ENCODE measurements at places on chromosomes 3 and 15.

GRCh38 chr15:70561885-70562284 is 201.5 kb downstream of the UACA start:
- DNase-seq = no peak

DNA sequence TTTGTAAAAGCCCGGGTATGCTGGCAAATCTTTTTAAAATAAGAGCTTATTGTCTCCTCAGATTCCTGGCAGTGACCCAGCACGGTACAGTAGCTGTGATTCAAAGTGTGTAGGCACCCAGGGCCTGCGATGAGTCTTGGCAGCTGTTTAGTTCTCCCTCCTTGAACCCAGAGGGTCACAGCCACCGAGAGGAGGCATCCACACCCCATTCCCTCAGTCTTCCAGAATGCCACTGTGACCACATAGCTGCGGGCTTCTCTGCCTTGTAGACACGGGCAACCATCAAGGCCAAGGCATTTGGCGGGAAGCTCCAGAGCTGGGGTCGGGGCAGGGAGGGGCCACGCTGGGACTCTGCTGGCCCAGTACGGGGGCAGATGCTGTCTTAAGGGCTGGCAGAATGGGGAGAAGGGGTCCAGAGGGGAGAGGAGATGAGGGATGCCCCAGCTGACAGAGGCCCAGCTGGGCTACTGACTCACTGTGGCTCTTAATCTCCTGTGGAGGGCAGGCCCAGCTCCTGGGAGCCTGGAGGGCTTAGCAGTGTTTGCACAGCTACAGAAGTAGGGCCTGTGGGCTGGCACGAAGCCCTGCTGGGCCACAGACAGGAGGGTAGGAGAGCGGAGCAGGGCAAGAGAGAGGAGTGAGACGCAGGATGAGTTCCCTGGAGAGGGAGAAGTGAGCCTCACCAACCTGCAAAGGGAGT is 68.8 kb upstream of the DLG1 start:
- DNase-seq = peak; percentile 92

GRCh38 chr3:191762323-191762960 is 301.5 kb downstream of the PYDC2 start:
- DNase-seq = peak; percentile 85

DNA sequence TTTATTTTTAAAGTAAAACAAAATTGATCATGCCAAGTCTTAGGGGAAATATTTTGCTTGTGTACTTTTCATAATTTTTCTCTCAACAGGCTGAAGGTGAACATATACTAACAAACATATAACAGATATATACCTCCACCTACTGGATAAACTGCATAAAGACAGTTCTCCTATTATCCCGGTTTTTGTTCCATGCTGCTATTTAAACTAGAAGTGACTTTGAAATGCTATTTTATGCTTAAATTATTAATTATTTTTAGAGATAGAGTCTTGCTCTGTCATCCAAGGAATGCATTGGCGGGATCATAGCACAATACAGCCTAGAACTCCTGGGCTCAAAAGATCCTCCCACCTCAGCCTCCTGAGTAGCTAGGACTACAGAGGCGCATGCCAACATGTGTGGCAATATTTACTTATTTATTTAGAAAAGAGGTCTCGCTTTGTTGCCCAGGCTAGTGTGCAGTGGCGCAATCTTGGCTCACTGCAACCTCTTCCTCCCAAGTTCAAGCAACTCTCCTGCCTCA is 49.8 kb downstream of the ST3GAL6 start:
- peak; percentile 40 for DNase-seq

DNA sequence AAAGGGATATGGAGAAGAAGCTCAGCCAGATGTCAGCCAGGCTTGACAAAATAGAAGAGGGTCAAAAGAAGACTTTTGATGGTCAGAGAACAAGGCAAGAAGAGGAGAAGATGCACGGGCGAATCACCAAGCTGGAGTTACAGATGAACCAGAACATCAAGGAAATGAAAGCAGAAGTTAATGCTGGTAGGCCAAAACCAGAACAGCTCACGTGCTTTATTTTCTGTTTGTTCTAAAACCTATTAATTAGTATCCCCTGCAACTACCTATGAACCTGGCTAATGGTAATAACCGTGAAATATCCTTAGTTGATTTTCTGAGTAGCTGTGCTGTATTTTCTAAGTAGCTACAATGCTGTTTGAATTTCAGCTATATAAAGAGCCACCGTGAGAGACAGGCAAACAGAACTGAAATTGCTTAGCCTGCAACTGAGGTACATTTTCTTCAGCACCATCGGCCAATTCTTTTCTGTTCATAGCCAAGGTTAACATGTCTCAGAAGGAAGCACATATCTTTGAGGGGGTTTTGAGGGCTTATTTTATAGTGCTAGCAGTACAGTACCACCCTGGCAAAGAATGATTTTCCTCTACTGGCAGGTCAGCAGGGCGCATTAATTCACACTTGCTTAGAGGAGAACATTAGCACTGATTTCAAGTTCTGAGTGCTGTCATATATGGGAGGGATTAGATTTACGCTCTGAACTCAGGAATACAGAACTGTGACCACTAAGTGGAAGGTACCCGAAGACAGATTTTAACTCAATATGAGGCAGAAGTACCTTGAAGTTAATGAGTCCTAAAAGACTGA is 78.9 kb downstream of the FAM81A start:
- DNase-seq = no peak

DNA sequence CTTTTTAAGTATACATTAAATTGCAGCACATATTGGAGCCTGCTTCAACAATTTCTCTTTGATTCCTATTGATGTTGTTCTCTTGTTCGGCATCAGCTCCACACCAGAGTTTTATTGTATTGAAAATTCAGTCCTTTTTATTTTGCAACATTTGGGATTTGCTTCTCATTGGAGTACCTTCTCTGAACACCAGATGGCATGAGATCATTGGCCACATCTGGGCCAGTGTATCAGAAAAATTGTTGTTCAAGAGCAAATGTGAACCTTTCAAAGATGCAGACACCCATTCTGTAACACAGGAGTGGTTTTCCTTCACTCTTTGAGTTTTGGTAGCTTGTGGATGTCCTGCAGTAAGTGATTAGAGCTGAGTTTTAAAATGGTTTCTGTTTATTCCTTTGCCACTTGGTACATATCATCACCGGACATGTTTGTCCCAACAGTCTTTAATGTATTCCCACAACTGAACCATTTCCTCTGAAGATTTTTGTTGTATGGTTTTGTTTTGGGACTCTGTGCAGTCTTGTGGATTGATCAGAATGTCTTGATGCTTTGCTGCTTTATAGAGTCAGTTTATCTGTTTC is 96.1 kb downstream of the MCTP2 start:
- DNase-seq = peak; percentile 40

- DNase-seq = peak; percentile 44
Observed at GRCh38 chr15:76327191-76328105, 9.1 kb upstream of the ISL2 start.

GRCh38 chr15:82649226-82649999 is 2.2 kb upstream of the CPEB1 start:
- DNase-seq = no peak

DNA sequence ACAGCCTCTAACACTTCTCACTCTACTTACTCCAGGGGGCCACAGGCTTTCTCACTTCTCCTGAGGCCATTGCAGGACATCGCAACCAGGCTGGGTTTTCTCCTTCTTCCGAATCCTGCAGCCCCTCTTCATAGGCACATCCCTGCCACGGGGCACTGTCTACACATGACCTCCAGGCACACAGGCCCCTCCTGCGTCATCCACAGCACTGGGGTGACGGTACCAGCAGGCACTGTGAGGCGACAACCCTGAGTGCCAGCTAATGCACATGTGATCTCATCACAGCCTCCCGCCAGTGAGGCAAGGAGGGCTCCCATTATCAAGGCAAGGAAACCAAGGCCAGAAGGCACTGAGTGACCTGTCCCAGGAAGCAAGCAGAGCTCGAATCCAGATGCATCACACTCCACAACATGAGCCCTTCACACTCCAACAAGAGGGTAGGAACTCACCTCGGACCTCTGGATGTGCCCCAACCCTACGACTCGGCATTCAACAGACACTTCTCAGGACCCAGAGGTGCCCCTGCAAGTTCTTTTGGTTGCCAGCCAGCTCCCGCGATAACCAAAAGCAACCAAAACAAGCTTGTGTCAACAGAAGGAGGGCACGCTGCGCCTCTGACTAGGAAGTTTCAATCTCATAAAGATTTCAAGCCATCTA is 16.7 kb downstream of the FAM174B start:
- DNase-seq = no peak

DNA sequence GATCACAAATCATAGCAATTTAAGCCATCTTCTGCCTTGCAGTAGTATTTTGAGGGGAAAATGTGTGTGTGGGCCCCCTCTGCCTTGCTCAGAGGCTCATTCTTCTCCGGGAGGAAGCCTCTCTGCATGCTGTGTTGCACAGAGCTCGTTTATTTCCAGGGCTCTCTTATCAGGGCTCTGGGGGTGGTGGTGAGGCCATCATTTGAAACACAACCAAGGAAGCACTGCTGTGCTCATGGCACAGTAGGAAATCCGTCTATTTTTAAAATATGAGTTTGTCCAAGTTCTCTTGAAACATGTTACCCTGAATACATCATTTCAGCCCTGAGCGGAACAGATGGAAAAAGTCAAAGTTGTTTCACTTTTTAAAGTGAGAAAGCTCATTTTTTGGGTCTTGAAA is 369.0 kb upstream of the CFAP20DC start:
- no peak for DNase-seq
